ENCODE measurements at places on chromosomes 11 and 22. TPM values are rescaled to one million over a fixed set of nuclear protein-coding genes. Genes with fewer than 3 reads are reported as not detected.
A peak's percentile ranks its signal among the peaks of the same experiment; 100 is the strongest.

GRCh38 chr11:94201004-94201465, 72.4 kb downstream of the PANX1 start:
- H3K4me1 ChIP-seq = no peaks in the 10 kb centered on the region
- DNase-seq = peak; percentile 57
- no peak overlapping the region for H3K4me3 ChIP-seq
- H3K36me3 ChIP-seq = no peaks in the 10 kb centered on the region

The OAF gene
- 31.9 TPM for total RNA-seq

DNA sequence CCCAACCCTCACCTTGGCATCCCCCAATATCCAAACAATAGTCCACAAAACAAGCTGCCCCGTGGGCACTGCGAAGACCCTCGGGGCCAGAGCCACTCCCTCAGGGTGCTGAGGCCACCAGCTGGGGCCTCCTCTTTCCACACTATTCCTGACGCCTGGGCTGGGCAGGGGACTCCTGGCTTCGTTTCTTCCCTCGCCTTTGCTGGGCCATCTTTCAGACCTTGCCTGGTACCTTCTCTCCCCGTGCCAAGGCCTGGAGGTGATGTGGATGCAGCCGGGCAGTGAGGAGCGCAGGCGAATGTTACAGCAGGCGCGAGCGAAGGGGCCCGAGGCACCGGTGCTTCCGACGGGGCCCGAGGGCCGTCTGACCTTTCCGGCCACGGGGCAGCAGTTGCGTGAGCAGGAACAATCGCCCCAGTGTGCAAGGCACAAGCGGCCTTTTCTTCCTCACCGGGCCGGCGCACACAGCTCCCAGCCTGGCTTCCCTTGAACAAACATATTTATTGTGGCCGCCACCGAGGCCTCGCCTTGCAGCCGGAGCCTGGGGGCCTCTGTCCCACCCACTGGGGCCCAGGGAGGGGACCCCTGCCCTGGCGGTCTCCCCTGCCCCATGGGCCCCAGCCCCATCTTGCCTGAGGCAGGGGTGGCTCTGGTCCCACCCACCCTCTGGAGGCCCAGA, 32.6 kb upstream of the KCNQ1OT1 start:
- no peaks in the 10 kb centered on the region for H3K27me3 ChIP-seq
- H3K27ac ChIP-seq = no peak overlapping the region
- no peaks in the 10 kb centered on the region for H3K4me1 ChIP-seq
- no peak overlapping the region for H3K4me3 ChIP-seq

DNA sequence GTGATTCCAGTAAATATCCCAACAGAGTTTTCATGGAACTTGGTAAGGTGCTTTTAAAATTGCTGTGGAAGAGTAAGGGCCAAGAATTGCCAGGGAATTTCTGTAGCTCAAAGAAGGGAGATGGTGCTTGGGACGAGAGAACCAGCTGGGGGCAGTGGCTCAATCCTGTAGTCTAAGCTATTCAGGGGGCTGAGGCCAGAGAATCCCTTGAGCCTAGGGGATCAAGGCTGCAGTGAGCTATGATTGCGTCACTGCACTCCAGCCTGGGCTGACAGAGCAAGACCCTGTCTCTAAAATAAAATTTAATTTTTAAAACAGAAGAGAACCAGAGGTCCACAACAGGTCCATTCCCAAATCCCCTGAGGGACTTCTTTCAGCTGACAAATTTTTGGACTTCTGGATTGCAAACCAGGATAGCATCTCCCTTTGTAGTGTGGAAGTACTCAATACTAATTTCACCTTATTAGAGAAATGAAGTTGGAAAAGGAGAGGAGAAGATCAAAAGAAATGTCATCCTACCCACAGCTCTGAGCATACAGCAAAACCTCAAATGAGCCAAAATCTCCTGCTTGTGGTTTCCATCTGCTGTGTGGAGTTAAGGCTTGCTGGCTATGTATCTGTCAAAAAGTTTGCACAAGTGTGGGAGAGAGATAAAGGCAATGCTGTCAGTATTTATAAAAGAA, 59.2 kb upstream of the CLPB start:
- no peak for DNase-seq
- no peaks in the 10 kb centered on the region for H3K36me3 ChIP-seq
- no peaks in the 10 kb centered on the region for H3K27me3 ChIP-seq
- no peak overlapping the region for H3K4me3 ChIP-seq
- H3K27ac ChIP-seq = no peak overlapping the region
- no peaks in the 10 kb centered on the region for H3K4me1 ChIP-seq

GRCh38 chr11:32830413-32830738, 649 bp downstream of the PRRG4 start:
- H3K27me3 ChIP-seq = no peaks in the 10 kb centered on the region
- H3K4me1 ChIP-seq = no peaks in the 10 kb centered on the region
- H3K36me3 ChIP-seq = no peaks in the 10 kb centered on the region

The IGF2 gene
- total RNA-seq = 13.9 TPM

The ANO5 gene
- 2.8 TPM for total RNA-seq

GRCh38 chr11:69122630-69123431, 32.9 kb upstream of the SMIM38 start:
- no peak overlapping the region for H3K4me3 ChIP-seq
- H3K36me3 ChIP-seq = no peaks in the 10 kb centered on the region
- no peaks in the 10 kb centered on the region for H3K27me3 ChIP-seq

The SAMM50 gene
- total RNA-seq = 32.0 TPM

- DNase-seq = no peak
- no peak overlapping the region for H3K27ac ChIP-seq
- H3K36me3 ChIP-seq = no peaks in the 10 kb centered on the region
- H3K4me3 ChIP-seq = no peak overlapping the region
Measured at GRCh38 chr22:47659467-47660223, 897.2 kb downstream of the TBC1D22A start.

The PKDREJ gene
- 0.05 TPM for total RNA-seq

The ACRV1 gene
- not detected for total RNA-seq

DNA sequence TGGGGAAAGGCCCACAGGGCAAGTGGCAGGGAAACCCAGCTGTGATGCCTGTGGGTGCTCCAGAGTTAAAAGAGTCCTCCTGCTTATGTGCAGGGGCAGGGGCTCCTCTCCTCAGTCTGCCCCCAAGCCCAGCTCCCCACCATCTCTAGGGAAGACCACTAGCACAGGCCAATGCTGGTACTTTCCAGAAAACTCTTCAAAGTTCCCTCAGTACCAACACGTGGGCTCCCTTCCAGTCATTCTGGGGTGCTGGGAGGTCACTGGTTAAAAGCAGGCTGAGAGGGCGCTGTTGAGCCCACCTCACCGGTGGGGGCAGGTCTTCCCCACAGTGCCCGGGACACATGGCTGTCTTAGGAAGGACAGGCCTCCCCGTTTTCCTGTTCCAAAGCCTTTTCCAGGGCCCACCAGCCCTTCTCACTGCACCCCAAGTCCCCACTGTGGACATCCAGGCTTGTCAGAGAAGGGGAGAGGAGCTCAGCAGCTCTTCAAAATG, 154.6 kb downstream of the TRIM29 start:
- no peaks in the 10 kb centered on the region for H3K36me3 ChIP-seq
- DNase-seq = no peak
- H3K4me1 ChIP-seq = no peaks in the 10 kb centered on the region
- H3K4me3 ChIP-seq = no peak overlapping the region
